MCF 10A (cell line): ENCODE measurements at places on chromosomes 16 and 17.

DNA sequence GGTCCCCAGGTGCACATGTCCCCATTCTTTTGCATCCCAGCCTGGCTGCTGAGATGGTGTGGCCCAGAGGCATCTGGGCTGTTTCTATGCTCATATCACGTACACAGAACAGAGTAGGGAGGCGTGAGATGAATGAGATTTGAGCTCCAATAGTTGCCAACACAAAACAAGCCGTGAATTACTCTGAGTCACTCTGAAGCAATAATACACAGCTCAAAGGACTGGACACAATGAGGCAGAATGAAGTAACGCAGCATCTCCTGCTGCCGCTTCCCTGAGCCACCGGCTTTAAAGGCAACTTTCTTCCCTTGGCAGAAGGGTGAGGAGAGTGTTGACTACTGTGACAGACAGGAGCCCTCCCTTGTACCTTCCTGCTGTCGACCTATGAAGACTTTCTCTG is 33.9 kb upstream of the CLEC18B start:
- peak; percentile 89 for DNase-seq

DNA sequence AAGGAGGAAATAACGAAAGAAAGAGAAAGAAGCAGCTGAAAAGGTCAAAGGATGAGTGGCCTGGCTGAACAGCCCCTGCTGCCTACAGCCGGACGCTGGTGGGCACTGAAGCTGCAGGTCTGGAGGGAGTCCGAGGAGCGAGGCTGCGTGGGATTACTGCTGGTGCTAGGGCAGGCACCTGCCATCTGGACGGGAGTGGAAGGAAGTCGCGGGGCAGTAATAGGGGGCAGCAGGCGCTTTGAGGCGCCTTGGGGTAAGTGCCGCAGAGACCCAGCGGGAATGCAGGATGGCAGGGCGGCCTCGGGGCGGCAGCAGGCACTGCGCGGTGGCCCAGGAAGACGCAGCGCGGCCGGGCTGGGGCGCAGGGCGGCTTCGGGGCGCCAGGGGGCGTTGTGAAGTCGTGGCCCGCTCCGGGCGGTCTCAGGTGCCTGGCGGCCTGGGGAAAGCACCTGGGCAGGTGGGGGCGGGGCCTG is 303 bp upstream of the SCNN1G start:
- peak; percentile 89 for DNase-seq

DNA sequence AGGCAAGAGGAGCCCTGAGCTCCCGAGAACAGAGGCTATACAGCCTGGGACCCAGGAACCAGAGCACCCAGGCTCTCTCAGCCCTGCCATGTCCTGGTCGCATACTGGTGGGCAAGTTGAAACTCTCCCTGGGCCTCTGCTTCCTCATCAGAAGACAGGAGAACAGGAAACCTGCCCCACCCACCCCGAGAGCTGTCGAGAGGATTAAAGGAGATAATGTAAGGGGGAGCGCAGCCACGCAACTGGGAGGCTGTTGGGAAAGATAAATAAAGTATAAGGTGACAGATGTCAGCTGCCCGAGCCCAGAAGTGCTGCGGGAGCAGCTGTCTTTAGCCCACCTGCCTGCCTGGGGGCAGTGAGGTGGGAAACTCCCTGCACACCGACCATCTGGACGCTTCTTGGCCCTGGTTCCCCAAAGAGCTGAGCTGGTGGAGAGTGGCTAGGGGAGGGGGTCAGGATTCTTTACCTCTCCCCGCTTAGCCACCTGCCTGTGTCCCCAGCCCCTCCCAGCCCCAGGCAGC is 6.8 kb downstream of the KIF19 start:
- DNase-seq: no peak

DNA sequence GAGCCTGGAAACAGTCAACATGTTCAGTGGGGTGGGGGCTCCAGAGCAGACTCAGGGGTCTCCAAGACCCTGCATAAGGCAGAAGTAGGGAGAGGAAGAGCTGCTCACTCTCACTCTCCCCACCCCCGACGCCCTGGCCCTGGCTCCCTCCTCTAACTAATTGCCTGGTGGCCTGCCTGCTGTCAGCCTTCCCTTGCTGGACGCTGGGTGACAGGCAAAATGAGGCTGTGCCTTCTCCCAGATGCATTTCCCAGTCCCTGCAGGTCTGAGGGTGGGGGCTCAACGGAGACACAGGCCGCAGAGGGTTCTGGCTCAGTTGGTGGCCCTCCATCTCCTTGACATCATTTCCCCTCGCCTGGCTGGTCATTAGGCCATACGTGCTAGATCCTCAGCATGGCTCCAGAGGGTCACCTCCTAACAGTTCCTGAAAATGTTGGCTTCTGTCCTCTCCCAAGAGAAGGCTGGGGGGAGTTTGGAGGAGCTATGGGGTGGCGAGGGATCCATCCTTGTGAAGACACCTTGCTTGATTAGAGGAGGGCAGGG is 1.4 kb downstream of the FMNL1 start:
- no peak for DNase-seq

DNA sequence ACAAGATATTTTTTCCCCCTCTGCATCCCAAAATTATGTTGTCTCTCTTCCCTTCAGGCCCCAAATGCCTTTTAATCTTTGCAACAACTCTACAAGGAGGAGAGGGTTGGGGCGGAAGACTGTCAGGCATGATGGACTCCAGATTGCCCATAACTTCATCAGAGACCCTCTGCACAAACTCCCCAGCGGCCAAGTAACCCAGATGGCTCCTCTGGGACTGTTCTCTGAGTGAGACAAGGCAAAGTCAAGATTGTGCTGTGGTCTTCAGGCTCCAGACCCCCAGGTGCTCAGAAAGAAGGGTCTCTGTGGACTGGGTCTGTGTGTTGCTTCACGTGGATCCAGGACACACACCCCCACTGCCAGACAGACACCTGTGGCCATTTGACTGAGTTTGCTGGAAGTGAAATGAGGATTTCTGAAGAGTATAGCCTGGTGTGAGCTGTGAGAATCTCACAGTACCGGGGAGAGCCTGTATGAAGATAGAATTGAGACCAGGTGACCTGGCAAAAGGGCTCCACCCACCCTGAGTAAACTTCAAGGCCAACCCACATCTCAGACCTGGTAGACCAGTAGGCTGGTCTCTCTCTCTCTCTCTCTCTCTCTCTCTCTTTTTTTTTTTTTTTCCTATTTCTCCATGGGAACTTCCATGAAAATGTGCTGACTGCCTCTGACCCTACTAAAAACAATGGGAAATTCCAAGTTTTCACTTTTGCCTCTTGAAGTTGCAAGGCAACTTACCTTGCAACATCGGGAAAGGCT is 354.1 kb downstream of the SOX9 start:
- no peak for DNase-seq

DNA sequence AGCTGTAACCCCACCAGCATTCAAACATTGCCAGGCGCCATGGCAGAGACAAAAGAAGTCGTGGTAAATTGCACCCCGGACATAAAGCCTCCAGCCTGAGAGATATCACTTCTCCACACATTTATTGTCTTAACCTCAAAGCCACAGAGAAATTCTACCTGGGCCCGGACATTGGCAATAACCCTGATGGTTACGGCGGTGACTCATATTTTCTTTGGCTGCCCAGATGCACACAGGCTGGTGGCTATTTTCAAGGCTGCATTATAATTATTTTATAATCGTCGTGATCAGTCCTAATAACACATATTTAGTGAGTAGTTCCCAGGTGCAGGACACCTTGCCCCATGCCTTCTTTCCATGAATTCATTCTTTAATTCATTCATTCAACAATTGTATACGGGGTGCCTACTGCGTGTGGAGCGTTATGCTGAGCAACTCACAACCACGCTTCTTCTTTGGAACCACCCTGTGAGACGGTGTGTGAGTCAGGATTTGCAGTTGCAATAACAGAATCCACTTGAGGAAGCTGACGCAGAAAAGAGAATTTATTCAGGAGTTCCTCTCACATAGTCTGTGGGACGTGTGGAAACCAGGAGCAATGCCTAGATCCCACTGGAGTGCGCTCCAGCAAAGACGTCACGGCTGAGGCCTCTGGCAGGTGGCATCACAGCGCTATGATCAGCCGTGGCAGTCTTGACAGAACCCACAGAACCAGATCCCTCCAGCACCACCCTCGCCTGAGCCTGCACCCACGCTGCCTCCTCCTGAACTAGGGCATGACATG is 245.7 kb downstream of the FOXL1 start:
- peak; percentile 92 for DNase-seq

DNA sequence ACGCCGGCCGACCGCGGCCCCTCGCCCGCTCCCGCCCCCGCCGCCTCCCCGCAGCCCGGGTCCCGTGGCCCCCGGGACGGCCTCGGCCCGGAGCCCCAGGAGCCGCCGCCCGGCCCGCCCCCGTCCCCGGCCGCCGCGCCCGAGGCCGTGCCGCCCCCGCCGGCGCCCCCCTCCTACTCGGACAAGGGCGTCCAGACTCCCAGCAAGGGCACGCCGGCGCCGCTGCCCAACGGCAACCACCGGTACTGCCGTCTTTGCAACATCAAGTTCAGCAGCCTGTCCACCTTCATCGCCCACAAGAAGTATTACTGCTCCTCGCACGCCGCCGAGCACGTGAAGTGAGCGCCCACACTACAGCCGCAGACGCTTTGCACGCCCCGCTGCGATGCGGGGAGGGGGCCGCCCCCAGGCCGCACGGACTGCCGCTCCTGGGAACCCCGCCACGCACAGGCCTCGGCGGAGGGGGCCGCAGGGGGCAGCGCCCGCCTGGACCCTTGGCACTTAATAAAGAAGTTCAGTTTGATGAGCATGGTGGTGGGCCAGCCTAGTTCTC is 35.5 kb upstream of the ZC3H18 start:
- peak; percentile 35 for DNase-seq

DNA sequence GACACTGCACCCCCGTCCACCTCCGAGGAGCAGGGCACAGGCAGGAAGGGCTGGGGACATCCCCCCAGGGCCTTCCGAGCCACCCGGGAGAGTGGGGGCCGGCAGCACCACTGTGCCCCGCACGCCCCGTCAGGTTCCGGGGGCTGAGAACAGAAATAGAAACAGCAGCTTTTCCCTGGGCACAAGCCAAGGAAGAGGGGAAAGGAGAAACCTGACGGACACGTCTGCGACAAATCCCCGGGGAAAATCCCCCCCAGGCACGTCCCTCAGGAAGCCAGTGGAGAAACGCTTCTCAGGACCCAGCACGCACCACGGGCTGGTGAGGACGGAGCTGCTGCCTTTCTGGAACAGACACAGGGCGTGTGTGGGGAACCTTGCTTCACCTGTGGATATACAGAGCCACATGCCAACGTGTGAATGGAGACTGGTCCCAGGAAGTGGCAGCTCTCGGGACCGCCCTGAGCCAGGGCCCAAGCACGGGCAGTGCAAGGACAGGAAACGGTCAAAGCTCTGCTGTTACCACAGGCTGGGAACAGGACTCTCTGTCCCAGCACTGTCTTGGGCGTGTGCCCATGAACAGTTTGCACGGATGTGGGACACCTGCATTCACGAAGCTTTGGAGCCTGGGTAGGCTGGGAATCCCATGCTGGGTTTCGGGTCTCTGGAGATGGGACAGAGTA is 1.2 kb upstream of the TMEM204 start:
- DNase-seq: no peak

- no peak for DNase-seq
These were observed 1.0 kb upstream of the CREBBP start for GRCh38 chr16:3881499-3881990.

GRCh38 chr17:17381446-17382064 is 78.4 kb downstream of the NT5M start:
- no peak for DNase-seq

- DNase-seq: peak; percentile 26
These were observed 7.2 kb downstream of the OMG start for GRCh38 chr17:31289790-31290189.

GRCh38 chr17:18991531-18992315 is 12.8 kb downstream of the FAM83G start:
- DNase-seq: no peak

DNA sequence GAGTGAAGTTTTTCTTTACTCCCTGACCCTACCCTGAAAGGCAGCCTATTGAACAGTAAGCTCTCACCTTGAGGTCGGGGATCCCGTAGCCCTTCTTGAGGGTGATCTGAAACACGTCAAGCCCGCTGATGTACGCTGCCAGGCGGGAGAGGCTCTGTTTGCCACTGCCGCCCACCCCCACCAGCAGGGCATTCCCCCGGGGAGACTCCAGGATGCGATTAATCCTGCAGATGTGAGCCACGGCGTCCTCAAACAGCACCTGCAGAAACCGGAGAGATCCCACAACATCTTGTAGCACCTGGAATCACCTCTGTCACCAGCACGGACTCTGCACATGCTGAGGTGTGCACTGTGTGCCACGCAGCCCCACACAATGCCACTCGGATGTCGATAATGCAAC is 96.8 kb downstream of the PGS1 start:
- DNase-seq: no peak

- DNase-seq: no peak
These were observed 299.3 kb upstream of the XYLT1 start for GRCh38 chr16:17770104-17770503.

GRCh38 chr17:859824-860195 is 77.7 kb downstream of the MRM3 start:
- DNase-seq: no peak

DNA sequence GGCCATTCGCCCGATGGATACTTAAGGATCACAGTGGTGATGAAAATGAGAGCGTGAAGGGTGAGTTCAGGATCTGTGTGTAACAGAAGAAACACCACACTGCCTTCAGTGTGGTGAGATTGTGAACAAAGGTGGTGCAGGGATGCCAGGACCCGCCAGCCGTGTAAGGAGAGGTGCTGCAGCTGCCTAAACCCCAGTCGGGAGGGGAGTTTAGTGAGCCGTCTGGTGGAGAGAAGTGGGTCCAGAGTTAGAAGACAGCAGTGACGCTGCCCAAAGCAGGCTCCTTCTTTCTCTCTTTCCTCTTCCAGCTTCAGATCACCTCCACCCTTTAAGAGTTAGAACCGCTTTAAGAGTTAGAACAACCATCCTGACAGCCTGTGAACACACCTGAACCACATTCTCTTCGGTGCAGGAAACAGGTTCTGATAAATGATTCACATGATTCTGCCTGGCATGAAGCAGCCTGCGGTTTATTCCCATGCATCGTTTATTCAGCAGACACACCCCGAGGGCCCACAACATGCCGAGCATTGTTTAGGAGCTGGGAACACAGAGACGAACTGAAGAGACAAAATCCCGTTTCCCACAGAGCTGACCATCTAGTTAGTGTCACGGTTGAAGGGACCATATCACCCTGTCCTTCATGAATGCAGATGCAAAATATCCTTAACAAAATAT is 84.0 kb upstream of the DNAH17 start:
- peak; percentile 77 for DNase-seq

GRCh38 chr17:50072925-50073324 is 17.0 kb downstream of the ITGA3 start:
- no peak for DNase-seq

GRCh38 chr16:53511084-53511402 is 8.0 kb upstream of the AKTIP start:
- no peak for DNase-seq
